Activated CD8-positive, alpha-beta memory T cell treated with anti-CD3 and anti-CD28 coated beads for 24 hours (primary cell): ENCODE measurements at places on chromosomes 16 and 17.

DNA sequence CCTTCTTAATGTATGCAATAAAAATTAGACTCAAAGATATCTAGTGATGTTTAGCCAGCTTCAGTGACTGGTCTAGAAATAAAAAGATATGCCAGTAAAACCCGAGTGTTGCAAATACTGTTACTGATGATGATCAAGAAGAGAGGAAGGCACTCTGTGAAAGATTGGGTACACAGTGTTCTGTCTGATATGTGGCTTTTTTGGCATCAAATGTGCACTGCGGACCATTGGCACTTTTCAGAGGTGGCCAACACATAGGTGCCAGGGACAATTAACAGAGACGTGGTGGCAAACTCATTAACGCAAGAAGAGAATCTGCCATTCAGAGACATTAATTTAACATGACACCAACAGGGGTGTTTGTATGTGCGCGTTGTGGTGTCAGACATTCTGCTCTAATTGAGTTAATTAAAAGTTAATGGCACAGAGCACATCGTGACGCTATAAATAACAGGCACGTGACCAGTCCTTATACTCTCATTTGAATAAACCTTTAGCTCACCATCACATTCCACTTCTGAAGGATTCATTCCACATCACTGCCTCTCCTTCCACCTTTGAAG lies 549.3 kb upstream of the HSBP1 start:
- no peak for DNase-seq

- no peak for DNase-seq
Measured at GRCh38 chr17:19005137-19005773, 691 bp upstream of the FAM83G start.

- peak; percentile 70 for DNase-seq
Measured at GRCh38 chr16:17921357-17921978, 415.1 kb downstream of the NPIPA8 start.

- DNase-seq = no peak
Measured at GRCh38 chr17:48815311-48815710, 1.7 kb downstream of the TTLL6 start.

- DNase-seq = no peak
Measured at GRCh38 chr16:55035029-55035428, 104.4 kb downstream of the IRX5 start.

DNA sequence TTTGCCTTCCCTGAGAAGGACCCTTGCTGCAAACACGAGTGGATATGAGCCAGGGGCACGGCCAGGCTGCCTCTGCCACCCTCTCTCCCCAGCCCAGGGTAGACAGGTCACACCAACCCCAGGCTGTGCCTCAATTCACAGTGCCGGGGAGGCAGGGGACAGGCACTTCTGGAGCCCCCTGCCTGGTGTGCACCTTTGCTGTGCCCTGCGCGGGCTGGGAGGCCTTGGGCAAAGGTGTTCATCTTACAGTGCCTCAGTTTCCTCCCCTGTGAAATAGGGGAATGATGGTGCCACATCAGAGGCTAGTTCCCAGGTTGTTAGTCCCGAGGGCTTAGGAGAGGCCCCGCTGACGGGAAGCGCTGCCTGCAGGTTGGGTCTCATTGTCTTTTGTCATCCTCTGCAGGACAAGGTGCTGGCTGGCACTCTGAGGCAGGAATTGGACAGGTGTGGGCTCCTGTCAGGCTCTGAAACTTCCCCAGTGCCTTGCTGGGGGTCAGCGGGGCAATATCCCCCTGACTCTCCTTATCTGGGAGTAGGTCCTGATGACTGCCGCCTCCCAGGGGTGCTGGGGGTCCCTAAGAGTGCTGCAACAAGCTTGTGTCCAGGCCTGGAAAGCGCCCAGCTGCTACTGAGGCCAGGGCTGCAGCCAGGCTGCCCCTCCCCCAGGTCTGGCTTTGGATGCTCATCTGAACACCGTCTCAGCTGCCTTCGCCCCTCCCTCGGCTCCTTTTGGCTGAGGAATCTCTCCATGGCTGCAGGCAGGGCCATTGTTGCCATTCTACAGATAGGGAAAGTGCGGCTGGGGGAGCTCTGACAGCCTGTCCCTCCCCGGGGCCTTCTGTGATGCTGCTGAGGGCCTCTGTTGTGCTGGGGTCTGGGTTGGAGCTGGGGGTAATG lies 3.1 kb downstream of the PRSS21 start:
- DNase-seq = no peak

DNA sequence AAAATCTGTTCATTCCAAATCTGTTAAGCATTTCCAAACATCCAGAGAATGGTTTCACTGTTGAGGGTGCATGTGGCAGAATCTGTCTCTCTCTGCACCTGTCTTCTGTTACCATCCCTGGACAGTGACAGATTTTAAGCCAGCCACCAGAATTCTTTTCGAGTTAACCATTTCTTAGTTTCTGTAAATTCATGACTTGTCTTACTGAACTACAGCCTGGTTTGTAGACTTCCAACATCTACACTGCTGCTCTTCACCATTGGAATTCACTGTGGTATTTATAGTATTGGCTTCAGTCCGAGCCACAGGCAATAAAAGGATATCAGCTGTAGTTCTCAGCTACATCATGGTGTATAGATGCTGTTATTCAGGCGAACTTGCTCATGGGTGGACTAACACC lies 47.6 kb downstream of the GOSR1 start:
- DNase-seq = no peak

DNA sequence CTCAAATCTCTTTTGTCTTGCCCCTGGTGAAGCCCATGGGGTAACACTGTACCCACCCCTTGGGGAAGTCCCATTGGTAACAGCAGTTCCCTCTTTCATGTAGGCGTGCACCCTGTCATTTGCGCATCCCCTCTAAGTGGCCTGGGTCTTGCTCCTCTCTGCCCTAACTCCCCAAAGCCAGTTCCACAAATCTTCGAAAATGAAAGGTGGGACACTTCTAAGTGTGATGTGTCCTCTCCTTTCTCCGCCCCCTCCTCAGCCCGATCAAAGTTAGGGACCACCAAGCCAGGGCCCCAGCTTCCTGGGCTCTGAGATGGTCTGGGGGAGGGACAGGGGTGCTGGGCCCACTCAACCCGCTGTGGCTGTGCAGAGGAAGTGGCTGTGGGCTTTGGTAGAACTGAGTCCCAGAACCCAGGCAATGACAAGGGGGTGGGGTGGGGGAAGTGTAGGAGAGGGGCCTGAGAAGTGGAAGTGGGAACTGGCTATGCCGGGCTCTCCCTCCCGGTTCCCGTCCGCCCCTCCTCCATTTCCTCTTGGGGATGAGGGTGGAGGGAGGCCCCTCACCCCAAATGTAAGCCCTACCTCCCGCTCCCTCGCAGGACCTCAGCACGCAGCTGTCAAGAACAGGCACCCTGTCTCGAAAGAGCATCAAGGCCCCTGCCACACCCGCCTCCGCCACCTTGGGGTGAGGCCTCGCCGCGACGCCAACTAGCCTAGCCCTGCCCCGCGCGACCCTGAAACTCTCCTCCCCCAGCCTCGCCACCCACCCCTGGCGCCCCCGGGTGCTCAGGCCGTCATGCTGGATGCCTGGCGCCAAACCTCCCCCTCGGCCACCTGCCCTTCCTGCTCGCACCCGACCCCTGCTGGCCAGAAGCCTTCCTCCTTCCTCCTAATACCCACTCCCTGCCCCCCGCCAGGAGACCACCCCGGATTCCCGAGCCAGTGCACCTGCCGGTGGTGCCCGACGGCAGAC lies 8.7 kb downstream of the ABI3 start:
- peak; percentile 80 for DNase-seq

DNA sequence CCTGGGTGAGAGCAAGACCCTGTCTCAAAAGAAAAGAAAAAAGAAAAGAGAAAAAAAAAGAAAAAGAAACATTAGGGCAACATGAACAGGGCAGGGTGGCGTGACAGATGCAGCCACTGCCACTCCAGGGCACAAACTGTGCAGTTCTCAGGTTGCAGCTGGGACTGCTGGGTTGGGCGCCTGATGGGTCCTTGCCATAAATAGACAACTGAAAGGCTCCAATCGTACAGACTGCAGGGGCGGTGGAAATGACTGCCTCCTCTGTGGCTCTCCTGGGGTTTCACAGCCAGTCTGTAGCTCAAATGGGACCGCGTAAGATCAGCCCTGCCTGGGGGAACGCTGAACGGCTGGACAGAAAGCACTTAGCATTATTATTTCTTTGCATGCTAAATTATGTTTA lies 130.7 kb downstream of the CPPED1 start:
- no peak for DNase-seq

GRCh38 chr17:63626551-63627180 lies 4.4 kb downstream of the MAP3K3 start:
- no peak for DNase-seq

DNA sequence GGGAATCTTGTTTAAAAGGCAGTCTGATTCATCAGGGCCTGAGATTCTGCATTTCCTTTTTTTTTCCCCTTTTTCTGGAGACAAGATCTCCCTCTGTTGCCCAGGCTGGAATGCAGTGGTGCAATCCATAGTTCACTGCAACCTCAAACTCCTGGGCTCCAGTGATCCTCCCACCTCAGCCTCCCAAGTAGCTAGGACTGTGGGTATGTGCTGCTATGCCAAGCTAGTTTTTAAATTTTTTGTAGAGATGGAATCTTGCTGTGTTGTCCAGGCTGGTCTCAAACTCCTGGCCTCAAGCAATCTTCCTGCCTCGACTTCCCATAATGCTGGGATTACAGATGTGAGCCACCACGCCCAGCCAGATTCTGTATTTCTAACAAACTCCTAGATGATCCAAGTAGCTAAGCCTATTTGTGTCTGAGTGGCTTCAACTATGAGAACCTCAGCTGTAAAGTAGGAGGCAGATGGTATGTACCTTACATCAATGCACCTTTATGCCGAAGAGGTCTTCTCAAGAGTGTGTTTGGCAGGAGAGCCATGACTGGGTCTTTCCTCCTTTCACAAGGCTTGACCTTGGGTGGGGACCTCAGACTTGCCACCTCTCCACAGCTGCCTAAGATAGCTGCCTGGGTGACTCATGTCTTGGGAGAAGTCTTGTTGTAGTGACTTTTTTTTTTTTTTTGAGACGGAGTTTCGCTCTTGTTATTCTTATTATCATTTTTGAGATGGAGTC lies 10.9 kb downstream of the LDAF1 start:
- DNase-seq = no peak

DNA sequence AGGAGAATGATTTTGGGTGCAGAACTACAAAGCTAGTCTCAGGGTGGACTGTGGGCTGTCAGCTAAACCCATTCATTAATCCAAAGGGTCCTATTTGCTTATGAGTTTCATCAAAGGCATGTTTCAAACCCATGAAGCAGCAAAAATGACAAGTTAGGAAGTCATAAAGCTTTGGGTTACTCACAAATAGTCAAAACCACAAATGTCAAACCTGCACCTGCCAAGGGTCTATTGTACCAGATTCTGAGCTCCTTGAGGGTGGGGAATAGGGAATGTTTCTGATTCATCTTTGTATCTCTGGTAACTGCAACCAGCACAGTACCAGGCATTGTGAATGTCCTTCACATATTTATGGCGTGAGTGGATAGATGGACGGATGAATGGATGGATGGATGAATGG lies 317.7 kb downstream of the MAF start:
- no peak for DNase-seq

DNA sequence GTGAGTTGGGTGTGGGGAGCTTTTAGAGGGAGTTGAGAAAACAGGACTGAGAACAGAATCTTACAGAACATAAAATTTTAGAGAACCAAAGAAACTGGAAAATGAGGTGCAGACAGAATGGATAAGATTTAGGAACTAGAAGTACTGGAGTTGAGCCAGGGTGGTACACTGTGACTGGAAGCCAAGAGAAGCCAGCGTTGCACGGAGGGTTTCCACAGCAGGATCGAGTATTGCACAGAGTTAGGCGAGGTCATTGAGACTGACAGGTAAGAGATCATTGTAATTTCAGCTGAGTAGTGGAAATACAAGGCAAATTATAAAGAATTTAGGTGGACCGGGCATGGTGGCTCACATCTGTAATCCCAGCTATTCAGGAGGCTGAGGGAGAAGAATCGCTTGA lies 6.6 kb downstream of the GSDMA start:
- no peak for DNase-seq

DNA sequence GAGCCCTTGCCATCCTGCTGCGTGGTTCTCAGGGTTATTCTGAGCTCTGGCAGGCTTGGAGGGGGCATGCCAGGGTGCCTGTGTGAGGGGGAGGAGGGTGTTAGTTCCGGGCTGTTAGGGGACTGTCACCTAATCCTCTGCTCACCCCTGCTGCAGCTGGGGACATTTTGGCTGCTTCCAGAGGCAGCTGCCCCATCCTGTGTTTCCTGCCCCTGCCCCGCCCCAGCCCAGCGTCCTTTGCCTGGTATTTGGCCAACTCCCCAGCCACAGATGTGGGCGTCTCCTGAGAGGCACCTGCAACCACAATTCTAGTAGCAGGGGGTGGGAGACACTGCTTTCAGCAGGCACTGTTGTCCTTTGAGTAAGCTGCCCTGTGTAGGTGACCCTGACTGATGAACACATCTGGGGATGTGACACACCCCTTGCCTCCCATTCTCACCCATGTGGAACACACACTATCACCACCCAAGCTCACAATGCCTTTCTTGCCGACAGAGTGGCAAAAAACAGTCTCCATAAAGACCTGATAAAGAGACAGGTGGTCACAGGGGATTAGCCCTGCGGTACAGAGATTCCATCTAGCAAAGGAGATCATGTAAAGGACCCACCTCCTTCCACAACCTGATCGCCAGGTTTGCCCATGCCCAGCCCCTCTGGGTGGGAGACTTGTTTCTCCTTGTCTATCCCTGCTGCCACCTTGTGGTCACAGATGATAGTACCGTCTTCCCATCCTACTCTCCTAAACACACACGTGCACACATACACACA lies at the start of gene CHRNE:
TSS of gene CHRNE (minus strand) at position 48 of the 768 bp plus-strand sequence. CDS start at position 13, 35 bp downstream.
- DNase-seq = peak; percentile 86

DNA sequence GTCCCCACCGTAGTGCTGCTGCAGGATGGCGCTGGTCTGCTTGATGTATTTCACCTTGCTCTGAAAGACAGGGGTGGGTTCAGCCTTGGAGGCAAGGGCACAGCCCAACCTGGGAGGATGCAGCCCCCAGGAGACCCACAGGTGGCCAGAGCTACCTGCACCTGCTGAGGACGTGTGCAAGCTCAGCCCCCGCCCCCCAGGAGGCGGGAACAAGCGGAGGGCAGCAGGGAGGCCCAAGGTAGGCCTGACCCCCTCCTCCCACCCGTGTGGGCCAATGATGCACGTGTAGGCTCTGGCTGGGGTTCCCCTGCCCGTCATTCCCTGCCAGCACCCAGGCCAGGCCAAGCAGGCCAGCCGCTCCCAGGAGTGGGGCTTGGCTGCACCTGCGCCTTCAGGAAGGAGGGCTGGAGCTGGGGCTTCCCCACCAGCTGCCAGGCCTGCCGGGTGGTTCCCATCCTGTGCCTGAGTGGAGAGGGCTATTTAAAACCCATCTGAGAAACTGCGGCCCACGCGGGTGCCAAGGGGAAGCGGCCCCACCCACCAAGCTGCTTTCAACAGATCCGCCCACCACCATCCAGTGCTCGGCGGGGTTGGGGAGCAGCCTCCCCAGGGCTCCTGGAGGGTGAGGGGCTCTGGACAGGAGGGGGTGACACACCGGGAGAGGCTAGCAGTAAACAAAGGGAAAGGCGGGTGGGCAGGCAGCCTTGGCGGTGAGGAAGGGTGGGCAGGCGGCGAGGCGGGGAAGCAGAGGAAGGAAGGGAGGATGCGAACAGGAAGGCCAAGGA lies 3.8 kb downstream of the NTHL1 start:
- DNase-seq = no peak
